ENCODE measurements at places on chromosomes 6 and 20.

DNA sequence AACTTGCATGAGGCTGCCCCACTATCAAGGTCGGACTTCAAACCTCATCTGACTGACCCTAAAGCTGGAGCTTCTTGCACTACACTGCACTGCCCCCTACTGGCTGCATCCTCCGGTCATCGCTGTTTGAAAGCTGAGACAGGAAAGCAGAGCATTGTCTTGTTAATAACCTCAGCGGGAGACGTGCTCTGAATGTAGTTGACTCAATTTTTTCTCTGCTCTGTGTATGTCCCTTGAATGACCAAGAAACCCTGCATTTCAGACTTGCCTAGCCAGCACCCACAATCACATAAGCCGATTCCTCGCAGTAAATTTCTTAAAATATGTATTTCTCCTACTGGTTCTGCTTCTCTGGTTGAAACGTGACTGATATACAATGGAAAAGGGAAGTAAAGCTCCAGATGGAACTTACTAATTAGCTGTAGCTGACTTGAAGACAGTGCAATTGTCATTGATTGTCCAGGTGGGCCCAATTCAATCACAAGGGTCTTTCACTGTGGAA, 27.8 kb downstream of the TCF21 start:
- peak; percentile 50 for DNase-seq

- DNase-seq = no peak
These were observed 651.0 kb upstream of the SLC35B3 start for GRCh38 chr6:9086331-9086730.

GRCh38 chr6:61817716-61818115, 468.3 kb downstream of the KHDRBS2 start:
- no peak for DNase-seq

GRCh38 chr20:19077370-19078220, 134.8 kb upstream of the SLC24A3 start:
- no peak for DNase-seq

- no peak for DNase-seq
These were observed 294.0 kb downstream of the SOX4 start for GRCh38 chr6:21887231-21888185.

DNA sequence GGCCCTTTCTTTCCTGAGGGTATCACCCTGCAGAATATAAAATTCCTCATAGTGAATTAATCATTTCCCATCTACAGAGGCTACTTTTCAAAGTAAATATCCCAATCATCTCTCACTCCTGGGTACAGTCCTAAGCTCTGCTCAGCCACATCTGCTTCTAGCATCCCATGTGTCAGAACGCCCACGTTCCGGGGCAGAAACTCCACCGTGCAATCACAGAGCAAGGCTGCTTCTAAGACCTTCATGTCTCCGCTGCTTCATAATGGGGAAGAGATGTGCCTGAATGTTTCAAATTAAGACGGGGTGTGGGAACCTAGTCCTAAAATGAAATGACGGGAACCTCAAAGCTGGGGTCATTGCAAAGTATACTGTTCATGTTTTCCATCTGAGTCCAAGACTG, 208.8 kb upstream of the GMDS start:
- no peak for DNase-seq

DNA sequence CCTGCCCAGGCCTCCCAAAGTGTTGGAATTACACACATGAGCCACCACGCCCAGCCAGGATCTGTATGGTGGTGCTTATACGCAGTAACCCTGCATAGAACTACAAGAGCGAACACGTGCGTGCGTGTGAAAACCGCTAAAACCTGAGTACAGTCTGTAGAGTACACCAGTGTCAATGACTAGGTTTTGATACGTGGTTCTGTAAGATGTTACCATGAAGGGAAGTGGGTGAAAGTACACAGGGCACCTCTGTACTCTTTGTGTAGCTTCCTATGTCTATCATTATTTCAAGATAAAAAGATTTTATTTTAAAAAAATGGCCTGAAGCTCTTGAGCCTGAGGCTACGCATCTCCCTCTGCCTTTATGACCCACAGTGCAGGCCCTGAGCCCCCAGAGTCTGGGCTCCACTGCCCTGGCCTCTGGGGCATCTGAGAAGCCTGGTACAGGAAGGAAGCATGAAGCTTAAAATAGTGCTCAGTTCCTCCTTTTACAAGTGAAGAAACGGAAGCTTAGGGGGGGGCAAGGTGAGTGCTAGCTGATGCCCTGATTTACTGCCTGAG, 21.6 kb downstream of the LY86 start:
- DNase-seq = no peak

GRCh38 chr20:45266977-45267376, 12.6 kb upstream of the SLPI start:
- no peak for DNase-seq

DNA sequence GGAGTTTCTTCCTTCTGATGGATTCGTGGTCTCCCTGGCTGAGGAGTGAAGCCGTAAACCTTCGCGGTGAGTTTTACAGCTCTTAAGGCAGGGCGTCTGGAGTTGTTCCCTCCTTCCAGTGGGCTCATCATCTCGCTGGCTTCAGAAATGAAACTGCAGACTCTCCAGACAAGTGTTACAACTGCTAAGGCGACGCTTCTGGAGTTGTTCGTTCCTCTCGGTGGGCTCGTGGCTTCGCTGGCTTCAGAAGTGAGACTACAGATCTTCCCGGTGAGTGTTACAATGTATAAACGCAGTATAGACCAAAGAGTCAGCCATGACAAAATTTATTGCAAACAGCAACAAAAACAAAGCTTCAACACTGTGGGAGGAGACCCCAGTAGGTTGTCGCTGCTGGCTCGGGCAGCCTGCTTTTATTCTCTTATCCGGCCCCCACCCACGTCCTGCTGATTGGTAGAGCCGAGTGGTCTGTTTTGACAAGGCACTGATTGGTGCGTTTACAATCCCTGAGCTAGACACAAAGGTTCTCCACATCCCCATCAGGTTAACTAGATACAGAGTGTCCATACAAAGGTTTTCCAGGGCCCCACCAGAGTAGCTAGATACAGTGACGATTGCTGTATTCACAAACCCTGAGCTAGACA, 113.2 kb downstream of the GPX5 start:
- DNase-seq = no peak

GRCh38 chr6:81895511-81896185, 143.2 kb upstream of the TENT5A start:
- DNase-seq = no peak

DNA sequence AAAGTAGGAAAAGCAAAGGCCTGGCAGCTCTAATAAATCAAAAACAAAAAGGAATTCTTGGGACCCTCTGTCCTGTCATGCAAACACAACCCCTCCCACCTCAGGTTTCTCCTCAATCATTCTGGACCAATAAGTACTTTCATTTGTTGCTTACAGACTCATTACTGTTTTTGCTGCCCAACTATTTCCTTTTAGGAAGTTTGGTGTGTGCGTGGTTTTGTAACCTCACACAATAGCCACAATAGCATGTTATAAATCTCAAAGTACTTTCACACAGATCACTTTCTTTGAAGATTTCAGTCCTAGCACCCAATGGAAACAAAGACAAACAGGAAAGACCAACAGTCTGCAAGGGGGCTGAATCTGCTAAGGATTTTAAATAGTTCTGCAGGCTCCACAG, 4.5 kb downstream of the MRPL14 start:
- no peak for DNase-seq

DNA sequence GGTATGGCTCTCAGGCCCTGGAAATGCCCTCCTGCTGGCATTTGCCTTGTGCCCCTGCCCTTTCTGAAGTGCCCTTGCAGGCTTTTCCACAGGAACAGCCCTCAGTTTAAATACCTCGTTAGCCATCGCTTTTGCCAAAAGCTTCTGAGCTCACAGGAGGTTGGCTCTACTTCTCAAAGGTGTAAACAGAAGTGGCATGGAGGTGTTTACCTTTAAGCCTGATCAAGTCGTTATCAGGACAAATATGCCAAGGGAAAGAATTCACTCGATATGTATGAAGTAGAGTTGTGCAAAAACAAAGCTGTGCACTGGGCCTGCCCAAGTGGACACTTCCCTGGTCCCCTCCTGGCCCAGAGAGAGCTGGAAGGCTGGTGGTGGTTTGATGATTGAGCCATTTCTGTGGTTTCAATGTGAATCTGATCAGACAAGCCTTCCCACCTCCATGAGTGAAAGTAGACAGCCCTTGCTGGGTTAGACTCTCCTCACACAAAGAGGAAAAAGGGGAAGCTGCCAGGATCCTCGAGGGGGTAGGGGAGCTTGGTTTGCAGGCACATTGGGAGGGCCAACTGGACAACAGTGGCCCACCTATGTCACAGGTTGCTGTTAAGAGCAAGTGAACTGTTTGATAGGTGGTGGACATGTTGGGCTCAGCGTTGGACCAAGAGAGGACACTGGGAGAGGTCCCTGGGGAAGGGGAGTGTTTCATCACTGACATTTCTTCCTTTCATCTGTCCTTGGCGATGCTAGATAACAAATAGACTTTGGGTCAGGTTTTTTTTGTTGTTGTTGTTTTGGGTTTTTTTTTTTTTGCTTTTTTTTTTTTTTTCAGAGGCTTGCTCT, 98.7 kb downstream of the ZDHHC14 start:
- DNase-seq = no peak

DNA sequence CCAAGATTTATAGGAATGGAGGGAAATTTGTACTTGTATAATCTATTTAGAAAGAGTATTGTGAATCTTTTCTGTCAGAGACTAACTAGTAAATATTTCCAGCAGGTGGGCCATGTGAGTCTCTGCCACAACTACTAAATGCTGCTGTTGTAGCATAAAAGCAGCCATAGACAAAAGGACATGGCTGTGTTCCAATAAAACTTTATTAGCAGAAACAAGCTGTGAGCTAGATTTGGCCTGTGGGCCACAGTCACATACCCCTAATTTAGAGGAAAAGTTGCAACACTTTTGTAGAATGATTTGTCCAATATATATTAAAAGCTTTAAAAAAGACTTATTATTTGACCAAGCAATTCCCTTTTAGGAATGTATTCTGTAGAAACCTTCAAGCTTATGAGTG, 207.2 kb downstream of the LMBRD1 start:
- no peak for DNase-seq

- no peak for DNase-seq
These were observed 56.5 kb upstream of the CCN2 start for GRCh38 chr6:132007474-132008190.

DNA sequence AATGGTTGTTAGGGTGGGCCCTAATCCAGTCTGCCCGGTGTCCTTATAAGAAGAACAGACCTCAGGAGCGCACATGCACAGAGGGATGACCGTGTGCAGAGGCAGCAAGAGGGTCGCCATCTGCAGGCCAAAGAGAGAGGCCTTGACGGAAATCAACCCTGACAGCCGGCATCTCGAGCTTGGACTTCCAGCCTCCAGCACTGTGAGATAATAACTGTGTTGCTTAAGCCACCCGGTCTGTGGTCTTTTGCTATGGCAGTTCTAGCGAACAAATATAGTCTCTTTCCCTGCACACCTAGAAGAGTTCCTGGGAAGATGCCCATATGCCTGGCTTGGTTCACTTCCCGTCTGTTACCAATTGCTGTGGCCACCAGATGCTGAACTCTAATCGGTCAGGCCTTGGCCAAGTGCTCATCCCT, 35.3 kb upstream of the PTGIS start:
- no peak for DNase-seq

- DNase-seq = no peak
These were observed 324.2 kb upstream of the MAN1A1 start for GRCh38 chr6:119673741-119674140.

- no peak for DNase-seq
These were observed 3.9 kb downstream of the DOK5 start for GRCh38 chr20:54479138-54479906.

DNA sequence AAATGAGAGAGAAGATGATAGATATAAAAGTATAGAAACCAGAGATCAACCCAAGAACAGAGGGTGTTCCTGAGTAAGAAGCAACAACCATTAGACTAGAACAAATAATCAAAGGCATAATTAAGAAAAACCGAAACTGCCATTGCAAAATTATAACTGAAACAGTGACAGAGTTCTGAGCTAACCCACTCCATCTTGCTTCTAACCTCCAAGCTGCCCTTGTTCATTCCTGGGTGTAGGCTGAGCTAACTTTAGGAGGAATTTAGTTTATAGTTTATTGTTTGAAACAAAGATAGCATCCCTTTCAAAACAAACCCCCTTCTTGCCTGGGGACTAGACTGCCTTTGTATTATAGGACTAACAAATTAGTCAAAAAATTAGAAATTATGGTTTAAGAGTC, 56.1 kb upstream of the PRND start:
- no peak for DNase-seq

DNA sequence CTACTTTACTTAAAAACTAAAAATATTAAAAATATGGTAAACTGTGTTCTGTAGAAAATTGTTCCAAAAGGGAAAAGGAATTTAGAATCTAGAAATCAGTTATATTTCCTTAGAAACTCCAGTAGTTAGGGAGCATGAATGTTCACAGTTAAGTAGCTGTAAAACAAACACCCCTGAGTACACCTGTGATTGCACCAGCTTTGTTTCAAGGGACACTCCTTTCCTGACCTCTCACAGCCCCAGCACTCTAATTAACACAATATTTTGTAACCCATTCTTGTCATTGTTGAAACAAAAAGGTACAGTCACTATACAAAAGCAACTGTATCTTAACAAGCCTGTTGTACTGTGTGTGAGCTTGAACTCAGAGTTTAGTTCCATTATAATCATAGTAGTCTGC, 72.3 kb downstream of the NCOA7 start:
- no peak for DNase-seq

DNA sequence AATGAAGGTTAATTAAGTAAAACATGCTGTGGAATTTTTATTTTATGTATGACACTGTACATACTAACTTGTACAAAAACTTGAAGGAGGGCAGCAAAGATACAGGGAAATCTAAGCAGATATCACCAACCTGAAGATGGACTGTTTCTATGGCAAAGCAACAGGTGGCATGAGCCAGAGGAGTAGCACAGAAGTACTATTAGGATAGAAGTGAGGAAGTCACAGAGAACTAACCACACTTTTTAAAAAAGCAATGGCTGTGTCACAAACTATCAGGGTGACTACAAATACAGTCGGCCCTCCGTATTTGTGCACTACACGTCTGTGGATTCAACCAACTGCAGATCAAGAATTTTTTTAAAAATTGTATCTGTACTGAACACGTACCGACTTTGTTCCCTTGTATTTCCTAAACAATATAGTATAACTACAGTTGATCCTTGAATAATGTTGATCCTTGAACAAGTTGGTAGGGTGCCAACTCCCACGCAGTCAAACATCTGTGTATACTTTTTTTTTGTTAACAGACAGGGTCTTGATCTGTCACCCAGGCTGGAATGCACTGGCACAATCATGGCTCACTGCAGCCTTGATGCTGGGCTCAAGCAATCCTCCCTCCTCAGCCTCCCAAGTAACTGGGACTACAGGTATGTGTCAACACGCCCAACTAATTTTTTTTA, 61.0 kb downstream of the NUDT3 start:
- DNase-seq = no peak

DNA sequence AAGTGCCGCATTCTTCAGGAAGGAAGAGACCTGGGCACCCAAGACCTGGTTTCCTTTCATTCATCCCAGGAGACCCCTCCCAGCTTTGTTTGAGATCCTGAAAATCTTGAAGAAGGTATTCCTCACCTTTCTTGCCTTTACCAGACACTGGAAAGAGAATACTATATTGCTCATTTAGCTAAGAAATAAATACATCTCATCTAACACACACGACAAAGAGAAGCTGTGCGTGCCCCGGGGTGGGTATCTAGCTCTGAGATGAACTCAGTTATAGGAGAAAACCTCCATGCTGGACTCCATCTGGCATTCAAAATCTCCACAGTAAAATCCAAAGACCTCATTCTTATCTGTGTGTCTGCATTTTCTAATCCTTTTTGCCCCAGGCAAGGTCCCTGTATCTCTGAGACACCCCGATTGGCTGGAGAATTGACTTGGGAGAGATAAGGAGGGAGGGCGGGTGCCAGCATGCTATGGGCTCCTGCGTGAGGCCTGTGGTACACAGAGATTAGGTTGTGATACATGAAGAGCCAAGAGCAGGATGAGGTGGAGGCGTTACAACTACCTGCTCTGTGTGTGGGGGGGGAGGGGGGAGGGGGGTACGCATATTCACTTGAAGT, 4.8 kb downstream of the MUC21 start:
- DNase-seq = no peak

Data from stimulated activated CD4-positive, alpha-beta T cell treated with anti-CD3 and anti-CD28 coated beads, TNF-alpha, amount 100 ng/mL, for 4 hours (primary cell).